ENCODE measurements at places on chromosomes 11 and 22. TPM values are rescaled to one million over a fixed set of nuclear protein-coding genes. Genes with fewer than 3 reads are reported as not detected.

The OR6A2 gene
- not detected for total RNA-seq

The GLB1L3 gene
- total RNA-seq: not detected

The WT1 gene
- 4.6 TPM for total RNA-seq

The TRIM48 gene
- not detected for total RNA-seq

The RFPL2 gene
- total RNA-seq: not detected

The OR52E8 gene
- not detected for total RNA-seq

The KRTAP5-9 gene
- total RNA-seq: not detected

The MRGPRE gene
- total RNA-seq: not detected

The IL17RA gene
- total RNA-seq: 7.9 TPM
